Mucosa of gallbladder (tissue), 1 donor: ENCODE measurements at places on chromosomes 1 and 21. TPM values are rescaled to one million over a fixed set of nuclear protein-coding genes. Genes with fewer than 3 reads are reported as not detected.

Gene TACSTD2
- total RNA-seq: 19.2 TPM

Gene B4GALT2
- 23.4 TPM for total RNA-seq

Gene PAQR6
- 7.6 TPM for total RNA-seq

Gene PRRC2C
- 134 TPM for total RNA-seq

Gene CELA3A
- 25.1 TPM for total RNA-seq
